Aorta (tissue), 5 donors: ENCODE measurements at places on chromosomes 2 and 18. TPM values are rescaled to one million over a fixed set of nuclear protein-coding genes. Genes with fewer than 3 reads are reported as not detected.
A peak's percentile ranks its signal among the peaks of the same experiment; 100 is the strongest.

PFN4 gene
- polyA plus RNA-seq: 0.63 TPM

OTX1 gene
- polyA plus RNA-seq: not detected

CRYGD gene
- not detected for polyA plus RNA-seq

ASB18 gene
- polyA plus RNA-seq: not detected

COL3A1 gene
- 155 TPM for polyA plus RNA-seq

MC5R gene
- polyA plus RNA-seq: not detected

DNA sequence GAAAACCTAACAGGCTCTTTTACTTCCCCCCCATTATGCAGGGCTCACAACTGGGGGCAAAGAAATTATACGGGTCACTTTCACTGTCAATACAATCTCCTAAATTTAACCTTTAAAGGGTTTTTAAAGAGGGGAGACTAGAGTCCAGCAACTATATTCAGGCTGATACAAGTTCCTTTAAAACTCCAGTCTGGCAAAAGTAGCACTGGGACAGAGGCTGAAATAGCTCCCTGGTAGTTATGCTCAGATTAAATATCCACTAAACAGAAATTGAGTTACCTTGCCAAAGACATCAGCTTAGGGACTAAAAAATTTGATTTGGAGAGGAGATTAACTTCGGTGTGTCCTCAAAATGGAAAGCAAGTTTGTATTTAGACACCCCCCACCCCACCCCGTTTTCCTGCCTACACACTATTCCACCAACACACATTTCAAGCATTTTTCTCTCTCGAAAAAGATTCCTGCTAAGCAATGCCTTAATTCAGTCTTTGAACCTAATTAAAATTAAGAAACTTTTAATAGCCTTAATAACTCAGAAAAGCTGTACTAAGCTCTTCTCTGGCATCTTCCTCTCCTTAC lies 127.2 kb downstream of the OSBPL1A start:
- H3K27ac ChIP-seq: no peak overlapping the region
- H3K27me3 ChIP-seq: no peaks in the 10 kb centered on the region
- H3K4me3 ChIP-seq: peak overlapping the region; percentile 72
- DNase-seq: no peak

DNA sequence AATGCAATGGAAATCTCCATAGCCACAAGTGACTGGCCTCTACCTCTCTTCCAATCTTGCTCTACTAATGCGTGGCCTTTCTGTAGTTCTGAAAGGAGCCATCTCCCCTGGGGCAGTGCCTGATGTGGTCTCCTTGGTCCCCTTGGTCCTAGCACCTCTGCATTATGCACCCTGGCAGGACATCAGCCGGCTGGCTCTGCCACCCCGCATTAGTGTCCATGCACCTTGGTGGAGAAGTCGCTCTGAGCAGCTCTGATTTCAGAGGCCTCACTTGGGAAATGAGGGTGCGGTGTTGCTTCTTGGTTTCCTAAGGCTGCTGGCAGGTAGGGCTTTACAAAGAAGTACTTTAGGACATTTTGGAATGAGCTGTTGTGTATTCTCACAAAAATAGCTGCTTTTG lies 317.9 kb downstream of the GBX2 start:
- no peaks in the 10 kb centered on the region for H3K4me1 ChIP-seq
- H3K36me3 ChIP-seq: no peaks in the 10 kb centered on the region
- no peak for DNase-seq

DNA sequence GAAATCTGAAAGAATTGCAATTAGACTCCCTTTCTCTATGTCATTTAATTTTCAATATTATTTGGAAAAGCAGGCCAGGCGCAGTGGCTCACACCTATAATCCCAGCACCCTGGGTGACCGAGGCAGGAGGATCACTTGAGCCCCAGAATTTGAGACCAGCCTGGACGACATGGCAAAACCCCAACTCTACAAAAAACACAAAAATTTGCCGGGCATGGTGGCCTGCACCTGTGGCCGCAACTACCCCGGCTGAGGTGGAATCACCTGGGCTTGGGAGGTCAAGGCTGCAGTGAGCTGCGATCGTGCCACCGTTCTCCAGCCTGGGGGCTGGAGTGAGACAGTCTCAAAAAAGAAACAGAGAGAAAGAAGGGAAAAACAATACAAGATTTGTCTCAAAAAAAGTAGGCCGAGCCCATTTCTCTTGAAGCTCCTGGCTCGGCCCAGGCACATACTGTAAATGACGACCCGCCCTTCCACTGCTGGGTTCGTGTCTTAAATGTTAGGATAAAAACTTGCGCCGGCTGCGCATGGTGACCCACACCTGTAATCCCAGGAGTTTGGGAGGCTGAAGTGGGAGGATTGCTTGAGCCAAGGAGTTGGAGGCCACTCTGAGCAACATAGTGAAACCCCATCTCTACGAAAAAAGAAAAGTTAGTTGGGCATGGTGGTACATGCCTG lies 31.1 kb upstream of the GPC1 start:
- H3K27me3 ChIP-seq: no peaks in the 10 kb centered on the region
- H3K36me3 ChIP-seq: no peaks in the 10 kb centered on the region

DNA sequence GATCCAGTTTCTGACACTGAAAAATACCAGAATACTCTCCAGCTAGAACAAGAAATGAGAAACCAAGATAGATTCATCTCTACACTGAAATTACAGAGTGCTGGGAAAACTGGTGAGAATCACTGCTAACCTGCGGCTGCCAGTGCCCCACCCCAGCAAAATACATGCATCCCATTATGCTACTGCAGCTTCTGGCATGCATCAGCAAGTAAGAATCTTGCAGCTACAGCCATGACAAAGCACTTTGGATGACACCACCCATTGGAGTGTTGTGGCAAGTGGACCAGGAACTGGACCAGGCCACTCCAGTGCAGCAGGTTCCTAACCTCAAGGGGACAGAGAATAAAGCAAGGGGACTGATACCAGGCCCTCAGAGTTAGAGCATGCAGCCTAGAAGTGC lies 378.8 kb upstream of the ETAA1 start:
- no peak overlapping the region for H3K27ac ChIP-seq
- H3K4me3 ChIP-seq: no peak overlapping the region
- no peaks in the 10 kb centered on the region for H3K4me1 ChIP-seq
- no peaks in the 10 kb centered on the region for H3K27me3 ChIP-seq
- no peaks in the 10 kb centered on the region for H3K36me3 ChIP-seq

GRCh38 chr2:101991721-101992145 lies at the start of gene IL1R2:
TSS of gene IL1R2 (plus strand) at chr2:101991960. CDS start at chr2:102008576, 16,616 bp downstream.
- no peaks in the 10 kb centered on the region for H3K4me1 ChIP-seq
- H3K27ac ChIP-seq: no peak within 1 kb of the TSS
- H3K27me3 ChIP-seq: no peaks in the 10 kb centered on the region
- DNase-seq: no peak
- H3K4me3 ChIP-seq: no peak within 1 kb of the TSS

DNA sequence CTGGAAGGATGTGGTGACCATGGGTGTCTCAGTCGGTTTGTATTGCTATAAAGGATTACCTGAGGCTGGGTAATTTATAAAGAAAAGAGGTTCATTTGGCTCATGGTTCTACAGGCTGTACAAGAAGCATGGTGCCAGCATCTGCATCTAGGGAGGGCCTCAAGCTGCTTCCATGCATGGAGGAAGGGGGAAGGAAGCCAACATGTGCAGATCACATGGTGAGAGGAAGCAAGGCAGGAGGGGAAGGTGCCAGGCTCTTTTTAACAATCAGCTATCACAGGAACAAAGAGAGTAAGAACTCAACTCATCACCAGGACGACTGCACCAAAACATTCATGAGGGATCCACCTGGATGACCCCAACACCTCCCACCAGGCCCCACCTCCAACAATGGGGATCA lies 209.4 kb downstream of the CDH20 start:
- peaks cover 1% of the 10 kb centered on the region for H3K36me3 ChIP-seq
- H3K4me3 ChIP-seq: no peak overlapping the region
- no peak overlapping the region for H3K27ac ChIP-seq
- no peak for DNase-seq

GRCh38 chr2:161992531-161992930 lies 81.5 kb downstream of the DPP4 start:
- no peak overlapping the region for H3K4me3 ChIP-seq
- no peaks in the 10 kb centered on the region for H3K4me1 ChIP-seq
- H3K36me3 ChIP-seq: no peaks in the 10 kb centered on the region
- DNase-seq: no peak
- no peak overlapping the region for H3K27ac ChIP-seq

- no peaks in the 10 kb centered on the region for H3K36me3 ChIP-seq
- no peaks in the 10 kb centered on the region for H3K4me1 ChIP-seq
- no peak overlapping the region for H3K27ac ChIP-seq
These were observed 54.6 kb upstream of the LYPD6B start for GRCh38 chr2:148983896-148984295.

DNA sequence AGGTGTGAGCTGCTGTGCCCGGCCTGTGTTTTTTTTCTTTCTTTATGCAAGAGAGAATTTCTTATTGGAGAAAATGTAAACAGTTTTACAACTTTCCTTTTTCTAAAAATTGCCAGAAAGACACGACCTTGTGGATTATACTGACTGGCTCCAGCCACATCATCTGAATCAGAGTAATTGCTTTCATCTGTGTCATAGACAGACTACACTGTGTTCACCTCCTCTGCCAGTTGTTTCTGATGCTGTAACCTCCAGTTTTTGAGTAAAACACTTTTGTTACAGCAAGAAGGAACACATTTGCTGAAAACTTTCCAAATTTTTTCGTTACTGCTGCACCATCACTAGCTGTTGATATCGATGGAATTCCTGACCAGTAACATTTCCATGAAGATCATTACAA lies 43.9 kb upstream of the PLEKHM3 start:
- H3K4me3 ChIP-seq: no peak overlapping the region
- H3K27ac ChIP-seq: no peak overlapping the region
- H3K27me3 ChIP-seq: no peaks in the 10 kb centered on the region
- no peaks in the 10 kb centered on the region for H3K4me1 ChIP-seq
- no peak for DNase-seq

GRCh38 chr2:31282634-31283033 lies 48.7 kb downstream of the EHD3 start:
- no peak overlapping the region for H3K27ac ChIP-seq
- H3K36me3 ChIP-seq: no peaks in the 10 kb centered on the region
- H3K27me3 ChIP-seq: no peaks in the 10 kb centered on the region
- DNase-seq: no peak
- peaks cover 1% of the 10 kb centered on the region for H3K4me1 ChIP-seq

- H3K27ac ChIP-seq: no peak overlapping the region
- H3K4me1 ChIP-seq: no peaks in the 10 kb centered on the region
- H3K27me3 ChIP-seq: no peaks in the 10 kb centered on the region
- H3K36me3 ChIP-seq: no peaks in the 10 kb centered on the region
These were observed 28.0 kb downstream of the ZNF519 start for GRCh38 chr18:14104201-14104600.

DNA sequence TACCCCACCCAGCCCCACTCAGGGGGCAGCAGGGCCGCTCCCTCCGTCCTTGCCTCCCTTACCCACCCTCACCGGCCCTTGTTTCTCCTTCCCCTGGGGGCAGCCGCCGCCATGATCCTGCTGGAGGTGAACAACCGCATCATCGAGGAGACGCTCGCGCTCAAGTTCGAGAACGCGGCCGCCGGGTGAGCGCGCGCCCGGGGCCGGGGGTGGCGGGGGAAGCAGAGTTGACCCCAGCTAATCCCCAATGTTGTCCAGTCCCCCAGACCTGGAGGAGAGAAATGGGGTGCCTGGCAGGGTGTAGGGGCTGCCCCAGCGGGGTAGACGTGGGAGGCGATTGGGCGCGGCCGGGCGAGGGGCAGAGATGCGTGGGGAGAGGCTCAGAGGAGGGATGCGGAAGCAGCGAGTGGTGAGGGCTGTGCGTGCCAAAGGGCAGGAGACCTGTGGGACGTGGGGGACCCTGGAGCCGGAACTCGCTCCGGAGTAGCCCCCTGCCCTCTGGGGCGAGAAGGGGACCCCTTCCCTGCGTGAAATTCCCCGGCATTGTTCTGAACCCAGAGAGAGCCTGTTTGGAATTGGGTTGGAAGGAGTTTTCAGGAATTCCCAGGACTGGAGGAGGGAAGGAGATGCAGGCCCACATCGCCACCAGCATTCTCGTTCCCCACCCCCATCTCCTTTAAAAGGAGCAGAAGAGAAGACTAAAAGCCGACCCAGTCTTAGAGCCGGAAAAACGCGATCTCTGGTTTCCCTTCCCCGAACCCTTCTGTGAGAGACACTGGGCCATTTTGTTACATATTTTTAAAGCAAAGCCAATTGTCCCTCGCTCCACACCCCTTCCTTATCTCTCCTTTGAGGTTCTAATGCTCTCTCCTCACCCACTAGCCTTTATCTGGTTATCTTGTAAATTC lies 625 bp downstream of the ARPC2 start:
- no peaks in the 10 kb centered on the region for H3K36me3 ChIP-seq
- H3K4me3 ChIP-seq: peak overlapping the region; percentile 94
- H3K27ac ChIP-seq: peak overlapping the region; percentile 92

GRCh38 chr18:28007841-28008240 lies 169.1 kb downstream of the CDH2 start:
- DNase-seq: no peak
- H3K4me1 ChIP-seq: no peaks in the 10 kb centered on the region
- no peaks in the 10 kb centered on the region for H3K27me3 ChIP-seq
- no peak overlapping the region for H3K27ac ChIP-seq
- no peak overlapping the region for H3K4me3 ChIP-seq
